ENCODE measurements at places on chromosomes 5 and 9.
A peak's percentile ranks its signal among the peaks of the same experiment; 100 is the strongest.

DNA sequence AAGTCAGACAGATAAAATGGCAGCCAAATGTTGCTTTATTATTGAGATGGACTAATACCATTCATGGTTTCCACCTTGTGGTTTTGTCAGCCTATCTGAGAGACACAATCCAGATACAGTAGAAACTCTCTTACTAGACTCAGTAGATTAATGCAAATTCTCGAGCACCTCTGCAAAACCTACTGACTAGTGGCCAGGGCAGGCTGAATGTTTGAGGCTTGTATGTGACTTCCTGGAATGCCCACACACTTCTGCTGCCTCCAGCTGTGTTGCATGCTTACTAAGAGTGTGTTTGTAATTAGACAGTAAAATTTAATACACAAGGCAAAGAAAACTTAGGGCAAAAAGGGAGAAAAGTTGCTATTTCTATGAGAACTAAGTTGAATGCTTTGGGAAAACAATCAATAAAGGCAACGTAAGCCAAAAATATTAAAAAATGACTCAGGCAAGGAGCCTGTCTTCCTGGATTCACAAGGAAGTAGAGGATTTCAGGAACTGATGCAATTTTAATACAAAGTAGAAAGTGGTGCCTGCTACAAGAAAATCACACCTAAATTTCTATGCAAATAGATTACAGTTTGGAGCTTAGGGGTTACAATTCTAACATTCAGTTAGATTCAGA, 30.2 kb upstream of the CCNG1 start:
- no peak for DNase-seq

DNA sequence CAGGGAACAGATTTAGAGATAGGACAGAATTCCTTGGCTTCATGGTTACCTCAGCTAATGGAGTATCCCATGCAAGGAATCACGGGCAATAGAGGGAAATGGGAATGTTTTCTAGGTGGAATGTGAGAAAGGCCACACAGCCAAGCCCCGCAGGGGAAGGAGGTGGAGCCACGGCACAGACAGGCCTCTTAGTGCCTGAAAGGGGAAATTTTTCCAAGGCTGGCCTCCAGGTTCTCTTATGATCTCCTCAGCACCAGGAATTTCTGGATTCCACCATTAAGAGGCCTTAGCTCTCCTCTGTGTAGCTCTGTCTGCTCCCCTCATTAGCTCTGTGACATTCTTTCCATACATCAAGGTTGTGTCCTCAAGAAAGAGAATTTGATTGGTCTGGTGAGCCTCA, 124.7 kb downstream of the GALNT10 start:
- no peak for DNase-seq

DNA sequence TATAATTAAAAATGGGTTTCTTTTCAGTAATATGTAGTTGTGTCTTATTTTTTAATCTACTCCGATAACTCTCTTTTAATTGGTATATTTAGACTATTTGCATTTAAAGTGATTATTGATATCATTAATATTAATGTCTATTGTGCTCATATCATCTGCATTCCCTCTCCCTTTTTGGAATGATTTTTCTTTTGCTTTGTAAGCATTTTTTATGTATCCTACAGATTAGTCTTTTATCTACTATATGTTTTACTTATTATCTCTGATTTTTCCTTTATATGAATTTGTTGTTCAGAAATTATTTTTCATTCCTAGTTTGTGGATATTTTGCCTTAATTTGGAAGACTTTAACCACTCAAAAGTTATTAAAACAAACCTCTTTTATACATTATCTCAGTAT, 34.0 kb downstream of the NDUFS4 start:
- no peak for DNase-seq

GRCh38 chr9:112911736-112912135, 21.1 kb upstream of the SLC46A2 start:
- DNase-seq, result no peak

DNA sequence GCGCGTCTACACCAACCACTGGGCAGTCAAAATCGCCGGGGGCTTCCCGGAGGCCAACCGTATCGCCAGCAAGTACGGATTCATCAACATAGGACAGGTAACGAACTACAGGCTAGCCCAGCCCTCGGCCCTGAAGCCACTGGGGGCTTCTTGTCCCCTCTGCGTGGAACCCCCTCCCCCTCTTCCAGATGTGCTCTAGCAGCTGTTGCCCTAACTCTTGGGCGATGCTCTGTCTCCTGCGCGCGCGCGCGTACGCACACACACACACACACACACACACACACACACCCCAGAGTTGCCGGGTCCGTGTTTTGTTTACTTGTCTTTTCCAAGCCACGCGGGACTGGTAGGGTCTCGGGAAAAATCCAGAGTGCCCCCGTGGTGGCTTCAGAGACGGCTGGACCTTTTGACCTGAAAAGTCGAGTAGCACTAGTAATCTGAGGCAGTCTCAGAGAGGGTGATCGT, 836 bp downstream of the PCSK5 start:
- no peak for DNase-seq

DNA sequence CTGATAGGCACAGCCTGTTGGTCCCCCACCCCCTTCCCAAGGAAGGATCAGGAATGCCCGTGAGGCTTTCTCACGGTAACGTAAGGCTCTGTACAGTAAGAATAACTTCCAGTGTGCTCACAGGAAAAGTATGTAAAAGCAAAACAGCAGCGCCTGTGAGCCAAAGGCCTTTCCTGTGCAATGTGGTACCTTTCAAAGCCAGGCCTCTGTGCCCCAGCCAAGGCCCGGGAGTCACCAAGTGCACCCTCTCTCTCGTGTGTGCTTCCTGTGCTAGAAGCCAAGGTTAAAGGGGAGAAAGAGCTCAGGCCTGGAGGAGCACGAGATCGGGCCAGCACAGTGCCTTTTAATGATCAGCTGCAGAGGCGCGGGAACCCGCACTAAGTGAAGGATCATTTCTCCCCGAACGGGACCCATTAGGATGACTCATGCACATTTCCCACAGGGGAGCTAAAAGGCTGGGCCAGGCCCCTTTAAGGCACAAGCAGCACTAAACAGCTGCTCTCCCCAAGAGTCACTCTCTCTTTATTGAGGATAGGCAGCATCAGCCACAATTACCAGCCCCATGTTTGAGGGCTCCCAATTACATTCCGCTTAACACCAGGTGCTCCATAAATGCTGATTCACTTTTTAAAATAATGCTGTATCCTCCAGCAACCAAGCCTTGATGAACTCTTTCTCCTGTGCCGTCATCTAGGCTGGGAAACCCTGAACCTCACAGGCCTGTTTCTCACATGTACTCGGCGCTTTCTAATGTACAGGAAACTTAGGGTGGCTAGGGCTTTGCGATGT, 42.8 kb downstream of the SHB start:
- DNase-seq, result no peak

DNA sequence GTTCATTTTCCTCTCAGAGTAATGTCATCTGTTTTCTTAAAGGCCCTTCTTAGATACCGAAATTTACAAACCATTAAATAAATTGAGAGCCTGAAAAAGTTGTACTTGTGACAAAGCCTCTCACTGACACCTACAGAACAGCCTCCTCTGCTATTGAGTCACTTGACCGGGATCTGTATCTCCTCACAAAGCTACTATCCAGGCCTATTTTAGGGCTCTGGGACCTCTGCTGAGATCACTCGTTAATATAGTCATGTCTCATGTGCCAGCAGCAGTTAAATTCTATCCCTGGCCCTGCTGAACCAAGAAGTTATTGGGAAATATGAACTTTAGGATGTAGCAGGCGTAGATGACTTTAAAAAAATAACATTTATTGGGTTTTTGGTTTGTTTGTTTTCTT, 31.1 kb downstream of the FBXO38 start:
- DNase-seq, result no peak

DNA sequence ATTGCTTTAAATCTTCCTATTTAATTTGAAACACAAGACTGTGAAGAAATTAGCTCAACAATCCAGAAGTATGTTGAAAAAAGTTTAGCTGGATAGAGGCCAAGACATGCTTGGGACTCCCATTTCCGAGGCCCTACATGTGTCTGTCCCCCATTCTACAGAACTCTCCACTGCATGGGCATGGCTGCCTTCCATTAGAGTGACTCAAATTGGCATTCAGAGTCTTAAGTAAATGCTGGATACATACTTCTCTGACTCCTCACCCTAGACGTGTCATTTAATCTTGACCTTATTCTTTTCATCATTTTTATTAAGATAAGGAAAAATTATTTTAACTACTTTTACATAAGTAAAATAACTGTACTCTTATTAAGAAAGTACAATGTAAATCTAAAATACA, 530.4 kb upstream of the CDH9 start:
- no peak for DNase-seq

GRCh38 chr5:53555160-53555559, 5.3 kb upstream of the NDUFS4 start:
- DNase-seq, result no peak

DNA sequence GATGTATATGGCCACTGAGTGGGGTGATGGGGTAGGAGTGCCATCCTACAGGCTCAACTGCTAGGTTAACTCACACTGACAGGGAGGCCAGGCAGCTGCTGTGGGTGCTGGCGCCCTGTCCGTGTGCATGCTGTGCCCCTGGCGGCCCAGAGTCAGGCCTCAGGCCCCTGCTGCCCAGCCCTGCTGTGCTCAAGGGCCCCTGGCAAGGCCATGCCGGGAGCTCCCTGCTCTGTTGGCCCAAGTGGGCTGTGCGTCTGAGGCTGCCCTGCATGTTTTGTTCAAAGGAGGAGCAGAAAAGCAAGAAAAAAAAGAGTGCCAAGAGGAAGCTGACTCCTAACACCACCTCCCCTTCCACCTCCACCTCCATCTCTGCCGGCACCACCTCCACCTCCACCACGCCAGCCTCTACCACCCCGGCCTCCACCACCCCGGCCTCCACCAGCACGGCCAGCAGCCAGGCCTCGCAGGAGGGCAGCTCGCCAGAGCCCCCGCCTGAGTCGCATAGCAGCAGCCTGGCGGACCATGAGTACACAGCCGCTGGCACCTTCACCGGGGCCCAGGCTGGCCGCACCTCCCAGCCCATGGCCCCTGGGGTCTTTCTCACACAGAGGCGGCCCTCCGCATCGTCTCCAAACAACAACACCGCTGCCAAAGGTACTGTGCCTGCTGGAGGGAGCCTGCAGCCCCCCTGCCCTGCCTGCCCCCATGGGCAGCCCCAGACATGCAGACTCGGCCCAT, 100.1 kb downstream of the PHF2 start:
- DNase-seq, result no peak

DNA sequence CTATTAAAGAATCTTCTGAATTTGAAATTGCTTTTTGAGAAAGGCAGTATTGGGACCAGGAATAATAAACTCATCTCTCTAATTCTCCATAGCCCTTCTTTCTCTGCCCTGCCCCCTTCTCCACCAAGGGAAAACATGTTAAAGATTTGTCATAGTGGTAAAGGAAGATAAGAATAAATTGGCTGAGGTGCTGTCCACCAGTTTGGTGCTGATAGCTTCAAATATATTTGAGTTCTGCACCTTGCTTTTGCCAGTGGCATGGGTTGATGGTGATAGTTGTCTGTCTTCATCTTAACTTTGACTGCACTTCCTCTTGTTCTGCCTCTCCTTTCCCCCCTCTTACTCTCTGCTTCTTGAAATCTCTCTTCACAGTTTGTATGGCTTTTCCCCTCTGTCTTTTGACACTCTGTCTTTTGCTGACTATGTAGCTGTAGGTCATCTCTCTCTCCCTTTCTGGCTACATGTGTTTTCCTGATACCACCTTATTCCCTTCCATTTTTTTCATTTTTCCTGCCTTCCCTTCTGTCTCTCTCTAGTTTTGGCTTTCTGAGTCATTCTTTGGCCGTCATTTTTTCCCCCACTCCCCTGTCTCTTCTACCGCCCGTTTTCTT, 56.6 kb downstream of the NDUFS4 start:
- no peak for DNase-seq

GRCh38 chr5:6766604-6767093, 53.4 kb downstream of the TENT4A start:
- DNase-seq, result peak; percentile 9

DNA sequence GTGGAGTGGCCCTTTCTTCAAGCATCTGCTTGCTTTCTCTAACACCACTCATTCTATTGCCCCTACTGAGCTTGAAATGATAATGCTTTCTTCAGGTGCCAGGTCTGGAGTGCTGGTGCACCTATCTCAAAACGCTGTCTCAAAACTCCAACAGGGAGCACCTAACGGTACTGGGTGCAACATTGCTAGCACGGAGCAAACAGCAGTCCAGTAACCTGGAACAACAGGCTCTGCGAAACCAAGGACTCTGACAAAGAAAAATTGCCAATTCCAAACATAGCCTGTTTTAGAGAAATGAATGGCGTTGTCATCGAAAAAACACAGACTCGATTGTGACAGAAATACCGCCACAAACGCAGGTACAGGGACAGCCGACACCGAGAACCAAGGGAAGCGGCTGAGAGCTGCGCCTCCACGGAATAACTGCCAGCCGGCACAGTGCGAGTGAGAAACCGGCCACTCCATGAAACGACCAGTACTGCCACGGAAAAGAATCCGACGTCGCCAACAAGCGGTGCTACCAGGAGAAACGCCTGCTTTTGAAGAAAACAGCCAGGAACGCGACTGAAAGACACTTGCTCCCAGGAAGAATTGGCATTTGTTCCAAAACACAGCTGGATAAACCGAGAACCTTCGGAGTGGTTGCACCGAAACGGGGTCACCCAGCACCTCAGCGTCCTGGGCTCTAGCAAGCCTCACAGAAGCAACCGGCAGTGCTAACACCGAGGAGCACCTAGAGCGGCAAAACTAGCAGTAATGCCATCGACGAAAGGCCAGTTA, 3.1 kb downstream of the ANXA2R start:
- no peak for DNase-seq

GRCh38 chr9:83512621-83513020, 25.6 kb downstream of the FRMD3 start:
- no peak for DNase-seq

DNA sequence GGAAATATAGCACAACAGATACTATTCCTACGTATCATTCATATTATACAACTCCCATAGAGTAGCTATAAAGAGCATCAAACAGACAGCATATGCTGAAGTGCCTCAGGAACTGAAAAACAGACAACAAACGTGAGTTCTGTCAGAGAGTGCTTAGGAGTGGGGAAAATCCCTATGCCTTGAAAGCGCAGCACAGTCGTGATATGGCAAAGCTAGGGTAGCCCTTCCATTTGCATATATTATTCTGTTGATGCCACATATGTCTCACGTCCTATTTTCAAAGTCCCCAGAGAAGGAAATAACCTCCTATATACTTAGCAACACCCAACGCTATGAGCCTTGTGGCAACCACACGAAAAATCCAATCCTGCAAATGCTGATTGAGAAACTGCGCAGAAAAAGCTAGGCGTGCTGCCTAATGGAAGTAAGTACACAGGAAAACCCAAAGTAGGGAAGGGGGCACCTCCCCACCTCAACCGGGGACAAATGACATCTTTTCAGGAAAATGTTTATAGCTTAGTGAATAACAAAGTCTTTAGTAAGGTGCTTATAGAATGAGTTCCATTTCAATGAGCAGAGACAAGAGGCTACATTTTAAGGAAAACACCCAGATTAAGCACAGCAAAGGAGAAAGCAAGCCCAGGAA, 105.1 kb downstream of the MED10 start:
- DNase-seq, result no peak

GRCh38 chr9:18857769-18858168, 175.2 kb downstream of the SAXO1 start:
- DNase-seq, result no peak

- no peak for DNase-seq
Observed at GRCh38 chr9:2298217-2298616, 283.1 kb downstream of the SMARCA2 start.

- no peak for DNase-seq
Observed at GRCh38 chr9:36798350-36799065, 225.8 kb downstream of the MELK start.

Measured in stimulated activated CD4-positive, alpha-beta T cell treated with anti-CD3 and anti-CD28 coated beads, Interleukin-1b, Interleukin-23, amount 100 ng/mL, for 1 hour (primary cell).